Brain (organoid and tissue), 16 donors: ENCODE measurements at places on chromosomes 12 and 14. TPM values are rescaled to one million over a fixed set of nuclear protein-coding genes. Genes with fewer than 3 reads are reported as not detected.

The PLXNC1 gene
- 2.2 TPM for polyA plus RNA-seq

The KCNJ8 gene
- polyA plus RNA-seq = 4.4 TPM

The PSME1 gene
- 179 TPM for polyA plus RNA-seq

The ADCY4 gene
- 1.8 TPM for polyA plus RNA-seq

The PRH2 gene
- not detected for polyA plus RNA-seq
